ENCODE measurements at places on chromosomes 4 and X. TPM values are rescaled to one million over a fixed set of nuclear protein-coding genes. Genes with fewer than 3 reads are reported as not detected.

GPRASP2 gene
- 42.7 TPM for polyA plus RNA-seq

MAGEA9B gene
- not detected for polyA plus RNA-seq

IL3RA gene
- polyA plus RNA-seq = not detected

PAGE4 gene
- not detected for polyA plus RNA-seq

CNKSR2 gene
- 145 TPM for polyA plus RNA-seq

CT45A5 gene
- 0.94 TPM for polyA plus RNA-seq

LRP2BP gene
- 4.3 TPM for polyA plus RNA-seq

UGT2B10 gene
- not detected for polyA plus RNA-seq

XKRX gene
- not detected for polyA plus RNA-seq

FRAS1 gene
- 8.4 TPM for polyA plus RNA-seq

TRPC5OS gene
- polyA plus RNA-seq = not detected

RASSF6 gene
- polyA plus RNA-seq = not detected

SLC2A9 gene
- not detected for polyA plus RNA-seq

NMU gene
- polyA plus RNA-seq = 4.3 TPM

RBM46 gene
- not detected for polyA plus RNA-seq

ADAMTS3 gene
- not detected for polyA plus RNA-seq

CLDN24 gene
- polyA plus RNA-seq = not detected

VCX3A gene
- not detected for polyA plus RNA-seq

OTUD6A gene
- not detected for polyA plus RNA-seq

GIMD1 gene
- not detected for polyA plus RNA-seq

MTTP gene
- 5.7 TPM for polyA plus RNA-seq

PHOX2B gene
- not detected for polyA plus RNA-seq

AKAP14 gene
- polyA plus RNA-seq = 0.51 TPM

TEC gene
- 0.06 TPM for polyA plus RNA-seq
